ENCODE measurements at places on chromosomes 12 and 14.

DNA sequence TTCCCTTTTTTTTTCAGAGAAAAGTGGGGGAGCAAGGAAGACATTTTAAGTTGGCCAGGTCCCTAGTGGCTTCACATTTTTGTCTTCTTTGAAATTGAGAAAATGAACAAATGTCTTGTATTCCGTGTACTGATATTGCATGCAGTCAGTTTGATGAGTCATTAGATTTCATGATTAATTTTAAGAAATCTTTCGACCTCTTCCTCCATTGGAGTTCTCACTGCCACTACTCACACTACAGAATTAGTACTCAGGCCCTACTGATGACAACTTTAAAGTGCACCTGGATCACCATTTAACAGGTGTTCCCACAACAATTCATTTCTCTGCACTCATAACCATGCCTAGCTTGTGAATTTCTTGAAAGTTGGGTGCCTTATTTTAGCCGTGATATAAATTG is 50.5 kb downstream of the SAMD4A start:
- peak; percentile 50 for DNase-seq

- no peak for DNase-seq
Observed at GRCh38 chr14:105192866-105193731, 12.0 kb upstream of the NUDT14 start.

DNA sequence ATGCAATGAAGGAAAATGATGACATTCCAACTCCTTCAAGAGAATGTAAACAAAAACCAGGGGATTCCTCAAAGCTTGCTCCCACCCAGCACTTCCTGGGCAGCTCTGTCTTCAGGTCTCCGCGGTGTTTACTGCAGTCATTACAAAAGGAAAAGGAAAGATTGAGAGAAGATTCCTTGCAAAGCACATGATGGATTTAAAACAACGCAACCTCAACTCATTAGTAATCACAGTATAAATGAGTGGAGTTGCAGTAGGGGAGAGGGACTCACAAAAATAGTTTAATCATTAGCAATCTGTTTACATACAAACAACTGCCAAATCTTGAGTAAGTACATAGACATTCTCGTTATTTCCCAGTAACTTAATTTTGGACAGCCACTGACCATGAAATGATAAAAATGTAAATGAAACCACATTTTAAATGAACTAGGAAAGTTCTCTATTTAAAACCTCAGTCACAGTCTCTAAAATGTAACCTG is 49.7 kb upstream of the OVCH1 start:
- peak; percentile 89 for DNase-seq

DNA sequence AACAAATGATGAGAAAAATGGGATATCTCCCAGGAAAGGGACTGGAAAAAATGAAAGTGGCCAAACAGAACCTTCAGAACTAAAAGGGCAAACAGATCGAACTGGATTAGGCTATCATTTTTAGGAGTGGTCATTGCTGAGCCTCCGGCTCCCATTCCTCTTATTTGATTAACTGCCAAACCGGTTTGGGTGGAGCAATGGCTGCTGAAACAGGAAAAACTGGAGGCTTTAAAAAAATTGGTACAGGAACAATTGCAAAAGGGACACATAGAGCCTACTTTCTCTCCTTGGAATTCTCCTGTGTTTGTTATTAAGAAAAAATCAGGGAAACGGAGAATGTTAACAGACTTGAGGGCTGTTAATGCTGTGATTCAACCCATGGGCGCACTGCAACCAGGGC is 49.7 kb downstream of the TNFAIP2 start:
- no peak for DNase-seq

DNA sequence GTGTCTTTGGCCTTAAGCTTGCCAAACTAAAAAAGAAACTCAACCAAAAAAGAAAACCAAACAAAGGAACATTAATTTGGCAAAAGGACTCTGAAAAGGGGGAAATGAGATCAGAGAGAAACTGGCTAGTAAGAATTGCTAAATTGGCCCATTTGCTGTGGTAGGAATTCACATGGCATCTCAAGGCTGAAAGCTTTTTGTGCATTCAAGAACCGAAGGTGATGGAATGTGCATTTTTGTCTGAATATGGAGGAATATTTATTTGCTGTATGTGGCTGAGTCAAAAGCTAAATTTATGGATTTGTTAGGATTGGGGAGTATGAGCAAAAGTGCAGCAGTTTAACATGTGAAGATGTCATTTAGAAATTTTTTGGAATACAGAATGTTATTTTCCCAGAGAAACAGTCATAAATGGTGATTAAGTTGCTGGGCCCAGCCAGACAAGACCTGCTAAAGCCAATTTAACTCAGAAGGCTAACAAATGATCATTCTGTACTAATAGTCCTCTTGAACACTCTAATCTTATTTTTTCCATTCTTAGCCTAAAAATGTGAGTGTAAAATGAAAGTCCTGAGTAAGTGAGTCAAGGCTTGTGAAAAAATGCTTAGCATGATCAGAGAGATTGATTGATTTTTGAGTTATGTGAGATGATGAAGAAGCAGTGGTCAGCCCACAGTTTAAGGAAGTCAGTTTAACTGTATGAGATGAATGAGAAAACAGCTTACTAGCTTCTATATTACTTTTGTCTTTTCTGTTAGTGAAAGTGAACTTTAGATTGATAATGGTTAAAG is 94.1 kb downstream of the ANO6 start:
- DNase-seq: peak; percentile 80

DNA sequence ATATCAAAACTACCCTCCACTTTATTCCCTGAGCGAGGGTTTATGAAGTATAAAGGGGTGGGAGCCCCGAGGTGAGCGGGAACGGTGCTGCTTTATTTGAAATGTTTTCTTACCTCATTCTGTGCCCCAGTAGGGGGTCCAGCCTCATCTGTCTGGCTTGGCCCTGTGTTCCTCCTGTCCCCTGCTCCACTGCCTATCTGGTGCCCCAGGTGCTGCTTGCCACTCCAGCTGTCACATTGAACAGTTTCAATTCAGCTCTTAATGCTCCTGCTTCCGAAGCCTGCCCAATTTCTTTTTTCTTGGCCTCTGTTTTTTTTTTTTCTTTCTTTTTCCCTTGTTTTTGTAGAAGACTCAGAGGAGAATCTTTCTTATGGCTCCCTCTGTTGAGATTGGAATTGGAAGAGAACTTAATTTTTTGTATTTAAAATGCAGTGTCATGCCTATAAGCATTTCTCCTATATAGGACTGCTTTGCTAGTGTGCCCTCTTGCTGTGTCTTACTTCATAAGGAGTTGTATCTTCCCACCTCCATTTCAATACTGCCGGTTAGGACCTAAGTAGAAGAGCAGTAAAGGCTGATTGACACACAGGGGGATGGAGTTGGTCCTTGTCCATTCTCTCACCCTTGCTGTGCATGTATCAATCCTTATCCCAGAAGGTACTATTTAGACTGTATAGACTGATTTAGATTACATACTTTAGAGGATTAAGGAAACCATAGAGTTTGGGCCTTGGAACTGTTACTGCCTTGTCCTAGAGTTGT is 2.3 kb downstream of the ATXN7L3B start:
- DNase-seq: no peak

- DNase-seq: peak; percentile 96
Observed at GRCh38 chr12:68451261-68452077, 119.3 kb upstream of the MDM1 start.

- no peak for DNase-seq
Observed at GRCh38 chr12:74818412-74818811, 280.8 kb downstream of the ATXN7L3B start.

GRCh38 chr12:31406345-31406744 is 80.4 kb upstream of the SINHCAF start:
- DNase-seq: no peak

DNA sequence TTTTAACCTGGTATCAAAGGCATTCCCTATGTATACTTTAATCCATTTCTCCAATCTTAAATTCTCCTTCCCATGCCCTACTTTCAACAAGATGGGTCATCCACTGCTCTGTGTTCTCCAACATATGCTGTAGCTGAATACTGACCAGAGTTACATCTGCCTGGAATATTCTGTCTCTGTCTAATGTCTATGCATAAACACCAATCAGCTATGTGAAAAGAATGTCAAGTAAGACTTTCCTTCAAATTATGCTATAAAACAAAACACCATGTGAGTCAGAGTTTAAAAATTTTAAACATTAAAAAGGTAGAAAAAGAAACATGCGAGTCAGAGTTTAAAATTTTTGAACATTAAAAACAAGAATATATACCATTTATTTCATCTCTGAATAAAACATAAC is 19.3 kb downstream of the NT5DC3 start:
- no peak for DNase-seq

DNA sequence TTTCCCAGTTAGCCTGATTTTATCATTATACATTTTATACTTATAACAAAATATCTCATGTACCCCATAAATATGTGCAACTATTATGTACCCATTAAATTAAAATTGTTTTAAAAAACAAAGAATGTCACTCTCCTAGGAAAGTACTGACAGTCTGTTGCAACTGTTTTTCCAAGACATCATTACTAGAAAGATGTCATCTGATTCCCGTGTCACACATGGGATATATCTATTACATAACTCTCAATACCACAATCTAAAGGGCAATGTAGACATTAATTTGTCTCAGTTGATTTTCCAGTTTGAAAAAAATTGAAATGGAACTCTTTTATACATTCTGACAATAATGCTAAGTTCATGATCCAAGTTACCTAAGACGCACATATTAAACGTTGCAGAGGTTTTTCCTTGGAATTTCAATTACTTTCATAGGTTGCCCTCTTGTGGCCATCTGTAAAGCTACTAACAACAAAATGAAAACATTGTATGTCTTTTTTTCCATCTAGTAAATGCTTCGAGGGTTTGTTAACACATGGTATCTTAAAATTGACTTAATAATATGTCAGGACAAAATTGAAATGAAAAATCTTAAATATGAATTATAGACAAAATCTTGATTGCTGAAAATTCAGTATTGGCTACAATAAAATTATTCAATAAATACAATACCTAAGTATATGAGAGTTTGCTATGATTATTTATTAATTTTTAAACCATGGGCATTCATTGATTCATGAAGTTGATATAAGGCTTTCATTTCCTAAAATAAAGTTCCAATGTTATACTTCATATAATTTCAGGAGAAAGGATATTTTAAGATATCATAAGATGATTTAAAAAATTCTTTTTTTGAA is 131.6 kb downstream of the PPFIA2 start:
- DNase-seq: peak; percentile 70

- DNase-seq: no peak
Observed at GRCh38 chr12:38160318-38161122, 156.1 kb upstream of the ALG10B start.

GRCh38 chr12:7293670-7294069 is 10.2 kb upstream of the ACSM4 start:
- DNase-seq: no peak

- no peak for DNase-seq
Observed at GRCh38 chr14:101230161-101230850, 326.8 kb upstream of the RTL1 start.

DNA sequence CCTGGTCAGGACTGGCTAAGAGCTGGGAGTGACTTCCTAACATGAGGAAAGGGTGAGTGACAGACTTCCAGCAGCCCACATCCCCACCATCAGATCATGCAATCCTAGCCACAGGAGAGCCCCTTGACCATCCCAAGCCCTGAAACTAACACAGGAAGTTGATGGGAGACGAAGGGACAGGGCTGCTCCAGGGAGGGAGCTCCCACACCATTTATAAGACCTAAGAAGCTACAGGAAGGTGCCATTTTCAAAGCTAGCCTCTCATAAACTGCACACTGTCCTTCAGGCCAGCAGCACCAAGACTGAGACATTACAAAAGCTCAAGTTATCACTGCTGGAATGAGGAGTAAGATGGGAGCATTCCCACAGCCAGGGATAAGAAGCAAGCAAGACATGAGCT is 19.4 kb downstream of the SLC25A21 start:
- DNase-seq: no peak

GRCh38 chr12:48017921-48018617 is 13.8 kb upstream of the COL2A1 start:
- no peak for DNase-seq

GRCh38 chr14:75450381-75451276 is 22.8 kb downstream of the JDP2 start:
- peak; percentile 58 for DNase-seq

DNA sequence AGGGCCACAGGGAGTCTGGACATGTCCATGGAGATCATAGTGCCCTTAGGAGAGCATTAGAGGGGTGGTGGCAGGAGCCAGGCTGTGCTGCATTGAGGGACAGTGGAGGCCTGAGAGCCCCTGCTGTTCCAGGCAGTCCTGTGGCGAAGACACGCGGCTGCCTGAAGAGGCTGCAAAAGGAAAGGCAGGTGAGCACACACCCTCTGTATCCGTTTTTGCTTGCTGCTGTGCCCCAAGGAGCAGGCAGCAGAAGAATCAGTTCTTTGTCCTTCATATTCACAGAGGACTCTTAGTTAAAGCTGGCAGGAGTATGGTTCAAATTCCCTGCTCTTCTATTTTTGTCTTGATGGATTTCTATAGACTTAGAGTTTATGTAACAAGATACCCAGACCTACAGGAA is 4.5 kb downstream of the SLC35E3 start:
- no peak for DNase-seq

- DNase-seq: peak; percentile 53
Observed at GRCh38 chr12:56261503-56262232, 3.5 kb upstream of the ANKRD52 start.

DNA sequence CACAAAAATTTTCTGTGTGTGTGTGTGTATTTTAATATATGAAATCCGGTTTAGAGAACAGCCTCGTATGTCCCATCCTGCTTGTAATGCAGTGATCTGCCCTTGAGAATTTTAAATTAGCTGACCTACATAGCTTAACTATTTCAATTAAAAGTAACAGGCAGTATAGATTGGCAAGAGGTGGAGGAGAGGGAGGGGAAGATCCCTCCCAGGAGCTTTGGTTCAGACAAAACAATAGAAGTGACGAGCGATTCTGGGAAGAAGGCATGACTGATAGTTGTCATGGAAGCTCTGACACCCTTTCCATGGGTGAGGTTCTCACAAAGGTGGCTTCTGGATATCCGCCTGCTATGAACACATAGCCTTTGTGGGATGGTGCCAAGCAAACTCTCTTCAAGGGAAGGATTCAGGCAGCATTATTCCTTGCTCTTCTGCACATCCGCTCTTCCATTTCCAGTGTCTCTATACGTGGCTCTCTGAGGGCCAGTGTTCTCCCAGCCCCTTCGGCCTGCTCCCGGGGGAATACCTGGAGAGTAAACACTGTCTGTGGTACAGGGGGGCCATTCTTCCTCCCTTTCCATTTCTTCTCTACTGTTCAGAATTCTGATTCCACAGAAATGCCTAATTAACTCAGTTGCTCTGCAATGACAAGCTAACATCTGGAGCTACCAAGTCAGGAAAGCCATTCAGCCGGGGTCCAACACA is 182.0 kb downstream of the CACNA1C start:
- no peak for DNase-seq

- peak; percentile 41 for DNase-seq
Observed at GRCh38 chr12:99386907-99387306, 260.6 kb upstream of the GARIN6 start.

DNA sequence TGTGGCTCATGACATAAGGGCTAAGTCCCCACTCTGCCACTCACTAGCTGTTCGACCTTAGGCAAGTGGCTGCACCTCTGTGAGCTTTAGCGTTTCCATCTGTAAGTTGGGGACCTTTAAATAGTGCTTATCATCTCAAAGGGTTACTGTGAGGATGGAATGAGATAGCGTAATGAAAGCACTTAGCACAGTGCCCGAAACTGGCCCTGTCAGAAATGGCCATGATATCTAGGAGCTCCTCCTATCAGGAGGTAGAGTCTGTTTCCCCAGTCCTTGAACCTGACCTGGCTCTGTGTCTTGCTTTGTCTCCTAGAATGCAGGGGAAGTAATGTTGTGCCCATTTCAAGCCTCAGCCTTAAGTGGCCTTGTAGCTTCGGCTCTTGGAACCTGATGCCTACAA is 211.0 kb downstream of the RBM19 start:
- no peak for DNase-seq

- peak; percentile 82 for DNase-seq
Observed at GRCh38 chr14:69242311-69243224, 17.4 kb upstream of the GALNT16 start.

- DNase-seq: no peak
Observed at GRCh38 chr12:22164139-22164538, 118.1 kb downstream of the CMAS start.
